ENCODE measurements at places on chromosomes 5 and 9. TPM values are rescaled to one million over a fixed set of nuclear protein-coding genes. Genes with fewer than 3 reads are reported as not detected.

Gene ST8SIA4
- 4.1 TPM for polyA plus RNA-seq

- H3K4me3 ChIP-seq = no peak overlapping the region
- H3K27me3 ChIP-seq = no peaks in the 10 kb centered on the region
- peaks cover 9% of the 10 kb centered on the region for H3K4me1 ChIP-seq
- no peak for DNase-seq
- H3K36me3 ChIP-seq = no peaks in the 10 kb centered on the region
Measured at GRCh38 chr5:80204808-80205614, 50.8 kb downstream of the SERINC5 start.

Gene SLC6A3
- not detected for polyA plus RNA-seq

Gene TRIM23
- polyA plus RNA-seq = 3.9 TPM

Gene HRH2
- polyA plus RNA-seq = 0.23 TPM

Gene RNF44
- polyA plus RNA-seq = 25.4 TPM

- DNase-seq = no peak
- H3K4me3 ChIP-seq = no peak overlapping the region
- H3K36me3 ChIP-seq = peaks cover 4% of the 10 kb centered on the region
- no peaks in the 10 kb centered on the region for H3K27me3 ChIP-seq
- H3K27ac ChIP-seq = no peak overlapping the region
Measured at GRCh38 chr9:122236681-122237080, 7.9 kb upstream of the LHX6 start.

GRCh38 chr5:83364312-83365299 lies 106.9 kb upstream of the VCAN start:
- no peaks in the 10 kb centered on the region for H3K27me3 ChIP-seq
- no peaks in the 10 kb centered on the region for H3K4me1 ChIP-seq
- H3K27ac ChIP-seq = no peak overlapping the region
- H3K4me3 ChIP-seq = no peak overlapping the region

Gene OR1L1
- polyA plus RNA-seq = not detected

- DNase-seq = no peak
- H3K4me1 ChIP-seq = no peaks in the 10 kb centered on the region
- no peak overlapping the region for H3K27ac ChIP-seq
- no peaks in the 10 kb centered on the region for H3K36me3 ChIP-seq
Measured at GRCh38 chr5:111043712-111044506, 27.6 kb upstream of the TSLP start.

DNA sequence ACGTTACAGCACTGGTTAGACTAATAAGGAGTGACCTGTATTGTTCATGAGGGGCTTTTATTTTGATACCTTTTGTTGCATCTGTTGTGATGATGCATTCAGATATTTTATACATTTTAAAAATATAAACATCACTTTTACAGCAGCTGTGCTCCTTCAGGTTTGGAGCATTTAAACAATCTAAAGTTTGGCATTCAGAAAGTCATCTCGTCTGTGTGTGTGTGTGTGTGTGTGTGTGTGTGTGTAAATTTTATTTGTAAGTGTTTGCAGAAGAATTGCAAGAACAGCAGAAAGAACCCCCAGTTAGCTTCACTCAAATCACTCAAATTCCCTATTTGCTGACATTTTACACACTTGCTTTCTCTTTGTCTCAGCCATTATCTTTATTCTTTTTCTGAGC lies 87.4 kb downstream of the ERCC6L2 start:
- DNase-seq = no peak
- H3K4me1 ChIP-seq = peaks cover 3% of the 10 kb centered on the region
- no peak overlapping the region for H3K27ac ChIP-seq
- no peak overlapping the region for H3K4me3 ChIP-seq
- H3K27me3 ChIP-seq = no peaks in the 10 kb centered on the region
- peaks cover 9% of the 10 kb centered on the region for H3K36me3 ChIP-seq

- no peaks in the 10 kb centered on the region for H3K4me1 ChIP-seq
- no peak for DNase-seq
- no peak overlapping the region for H3K27ac ChIP-seq
Measured at GRCh38 chr9:35335164-35335563, 154.7 kb upstream of the RUSC2 start.

- H3K36me3 ChIP-seq = no peaks in the 10 kb centered on the region
- H3K27ac ChIP-seq = no peak overlapping the region
Measured at GRCh38 chr9:12753931-12754330, 20.9 kb upstream of the LURAP1L start.

Gene CDO1
- polyA plus RNA-seq = 6.3 TPM

Gene MAMDC2
- 5.3 TPM for polyA plus RNA-seq

Gene AHRR
- polyA plus RNA-seq = 1.2 TPM

DNA sequence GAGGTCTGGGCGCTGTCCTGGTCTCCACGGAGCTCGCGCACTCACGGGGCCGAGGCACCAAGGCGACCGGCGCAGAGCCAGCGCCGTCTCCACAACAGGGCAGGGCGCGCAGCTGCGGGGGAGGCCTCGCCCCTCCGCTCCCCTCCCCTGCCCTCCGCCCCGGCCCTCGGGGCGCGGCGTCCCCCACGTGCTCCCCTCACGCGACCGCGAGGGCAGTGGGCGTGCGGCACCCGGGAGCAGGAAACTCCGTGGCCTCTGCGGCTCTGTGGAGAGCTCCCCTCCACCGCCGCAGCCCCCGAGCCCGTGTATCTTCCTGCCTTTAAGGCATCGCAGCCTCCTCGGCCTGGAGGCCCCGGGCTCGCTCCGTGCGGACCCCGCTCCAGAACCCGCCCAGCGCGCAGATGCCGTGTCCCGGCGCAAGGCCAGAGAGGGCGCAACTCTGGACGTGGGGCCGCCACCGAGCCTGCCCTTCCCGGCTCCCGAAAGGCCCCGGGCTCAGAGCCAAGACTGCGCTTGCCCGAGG lies 708 bp upstream of the TUBB4B start:
- DNase-seq = peak; percentile 92
- H3K27ac ChIP-seq = peak overlapping the region; percentile 98
- H3K36me3 ChIP-seq = peaks cover 19% of the 10 kb centered on the region
- H3K4me3 ChIP-seq = peak overlapping the region; percentile 90
- H3K4me1 ChIP-seq = peaks cover 75% of the 10 kb centered on the region

DNA sequence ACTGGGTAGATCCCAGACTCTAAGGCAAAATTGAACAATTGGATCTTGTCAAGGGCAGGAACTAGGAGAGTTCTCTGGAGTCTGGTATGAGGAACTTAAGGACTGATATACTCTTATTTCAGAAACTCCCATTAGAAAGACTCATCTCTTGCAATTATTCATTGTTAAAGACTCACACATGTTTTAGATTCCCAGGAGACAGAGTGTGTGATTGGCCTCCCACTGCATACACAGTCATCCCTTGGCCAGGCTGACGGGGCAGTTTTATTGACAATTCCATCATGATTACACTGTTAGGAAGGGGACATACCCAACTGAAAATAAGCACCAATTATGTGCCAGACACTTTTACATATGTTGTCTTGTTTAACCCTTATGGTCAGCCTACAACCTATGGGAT lies 347.2 kb downstream of the DMAC1 start:
- H3K4me1 ChIP-seq = peaks cover 9% of the 10 kb centered on the region
- no peak overlapping the region for H3K27ac ChIP-seq
- no peaks in the 10 kb centered on the region for H3K36me3 ChIP-seq
- DNase-seq = no peak

GRCh38 chr5:106189121-106189809 lies 1481.5 kb downstream of the EFNA5 start:
- no peaks in the 10 kb centered on the region for H3K36me3 ChIP-seq
- H3K27me3 ChIP-seq = no peaks in the 10 kb centered on the region
- H3K4me1 ChIP-seq = no peaks in the 10 kb centered on the region
- H3K27ac ChIP-seq = no peak overlapping the region

- no peaks in the 10 kb centered on the region for H3K36me3 ChIP-seq
- no peaks in the 10 kb centered on the region for H3K27me3 ChIP-seq
- H3K4me3 ChIP-seq = no peak overlapping the region
- no peaks in the 10 kb centered on the region for H3K4me1 ChIP-seq
- H3K27ac ChIP-seq = no peak overlapping the region
- no peak for DNase-seq
Measured at GRCh38 chr5:109826426-109826825, 136.7 kb downstream of the MAN2A1 start.

- H3K4me3 ChIP-seq = no peak overlapping the region
- no peaks in the 10 kb centered on the region for H3K36me3 ChIP-seq
- no peaks in the 10 kb centered on the region for H3K27me3 ChIP-seq
- no peaks in the 10 kb centered on the region for H3K4me1 ChIP-seq
Measured at GRCh38 chr5:110413856-110414255, 312.6 kb downstream of the TMEM232 start.

- no peaks in the 10 kb centered on the region for H3K4me1 ChIP-seq
- DNase-seq = peak; percentile 90
- peak overlapping the region; percentile 18 for H3K27ac ChIP-seq
- no peak overlapping the region for H3K4me3 ChIP-seq
- H3K36me3 ChIP-seq = no peaks in the 10 kb centered on the region
Measured at GRCh38 chr9:134502809-134503211, 138.8 kb upstream of the COL5A1 start.

Gene AQP7
- 2.4 TPM for polyA plus RNA-seq

Gene SLCO6A1
- not detected for polyA plus RNA-seq

GRCh38 chr5:60334281-60334713 lies 365.7 kb downstream of the DEPDC1B start:
- H3K4me3 ChIP-seq = no peak overlapping the region
- H3K27me3 ChIP-seq = no peaks in the 10 kb centered on the region
- no peak for DNase-seq
- H3K36me3 ChIP-seq = no peaks in the 10 kb centered on the region

Measured in sigmoid colon (tissue), 7 donors.